Chondrocyte (in vitro differentiated cells): ENCODE measurements at places on chromosomes 1 and 21.

DNA sequence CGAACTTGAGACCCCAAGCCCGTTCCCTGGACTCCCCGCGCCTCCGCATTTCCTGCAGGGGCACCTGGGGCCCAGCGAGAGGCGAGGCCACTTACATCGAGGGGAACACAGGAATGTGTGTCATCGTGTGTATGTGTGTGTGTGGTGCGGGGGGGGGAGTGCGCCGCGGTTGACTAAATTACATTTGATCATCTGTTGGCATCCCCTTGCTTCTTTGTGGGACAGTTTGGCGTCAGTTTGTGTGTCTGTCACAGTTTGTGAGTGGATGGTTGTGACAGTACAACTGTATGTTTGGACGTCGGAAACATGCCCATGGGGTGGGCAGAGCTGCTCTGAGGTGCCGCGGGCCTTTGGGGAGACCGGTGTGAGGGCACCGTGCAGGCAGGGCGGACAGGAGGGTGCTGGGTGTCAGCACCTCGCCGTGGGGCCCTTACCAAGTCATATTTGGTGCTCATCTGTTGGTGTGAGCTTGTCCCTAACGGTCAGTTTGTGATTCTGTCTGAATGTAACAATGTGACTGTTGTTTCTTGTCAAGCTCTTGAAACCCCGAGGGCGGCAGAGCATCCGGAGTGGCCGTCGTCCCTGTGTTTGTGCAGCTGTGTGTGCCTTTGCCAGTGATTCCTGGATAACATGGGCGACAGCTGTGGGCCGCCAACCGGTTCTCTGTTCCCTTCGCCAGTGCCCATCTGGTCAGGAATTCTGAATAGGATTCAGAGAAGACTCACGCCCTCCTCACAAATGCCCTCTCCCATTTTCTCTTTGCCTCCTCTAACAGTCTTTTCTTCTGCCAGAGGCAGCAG lies 899 bp downstream of the OPRD1 start:
- no peak for DNase-seq

DNA sequence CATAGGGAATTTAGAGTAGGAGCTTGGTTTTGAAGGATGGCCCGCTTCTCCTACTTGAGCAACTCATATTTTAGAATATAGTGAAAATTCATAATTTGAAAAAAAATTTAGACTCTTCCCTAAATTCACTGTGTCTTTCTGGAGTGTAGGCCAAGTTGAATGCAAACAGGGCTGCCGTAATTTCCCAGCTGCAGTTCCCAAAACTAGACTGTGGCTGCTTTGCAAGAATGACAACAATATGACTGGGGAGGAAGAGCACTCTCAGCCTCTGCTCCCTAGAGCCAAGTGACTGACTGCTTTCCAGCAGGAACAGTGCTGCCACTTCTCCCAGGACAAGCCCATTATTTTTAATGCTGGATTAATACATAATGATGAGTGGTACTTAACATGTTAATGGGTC lies 209.0 kb downstream of the RHOU start:
- DNase-seq, result no peak

DNA sequence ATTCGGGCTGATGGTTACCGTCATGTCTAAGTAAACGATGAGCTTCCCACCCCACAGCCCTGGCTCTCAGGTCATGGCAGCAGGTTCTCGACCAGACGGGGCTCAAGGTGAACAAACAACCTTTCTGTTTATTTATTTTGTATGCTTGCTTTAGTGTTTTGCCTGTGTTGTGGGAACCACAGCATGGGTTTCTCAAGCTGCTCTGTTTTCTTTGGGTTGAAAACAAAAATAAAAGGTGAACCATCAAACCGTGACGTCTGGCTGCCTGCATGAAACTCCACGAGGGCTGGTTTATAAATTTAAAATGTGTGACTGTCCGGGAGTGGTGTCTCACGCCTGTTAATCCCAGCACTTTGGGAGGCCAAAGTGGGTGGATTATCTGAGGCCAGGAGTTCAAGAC lies 28.0 kb downstream of the TMEM51 start:
- DNase-seq, result no peak

DNA sequence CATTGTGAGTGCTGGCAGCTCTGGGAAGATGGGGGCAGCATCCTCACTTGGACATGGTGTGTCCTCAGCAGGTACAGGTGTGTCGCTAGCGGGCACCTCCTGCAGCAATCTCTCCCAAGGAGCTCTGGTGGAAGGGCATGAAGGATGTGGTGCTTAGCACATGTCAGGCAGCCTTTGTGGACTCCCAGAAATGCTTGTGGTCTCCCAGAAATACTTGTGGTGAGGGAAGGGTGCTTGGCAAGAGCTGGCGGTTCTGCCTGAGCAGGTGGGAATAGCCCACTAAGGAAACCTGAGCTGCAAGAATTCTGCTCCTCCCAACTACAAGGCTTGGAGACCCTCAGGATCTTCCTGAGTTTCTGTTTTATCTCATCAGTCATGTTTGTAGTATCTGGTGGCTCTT lies 371.6 kb downstream of the PRDM2 start:
- DNase-seq, result no peak

DNA sequence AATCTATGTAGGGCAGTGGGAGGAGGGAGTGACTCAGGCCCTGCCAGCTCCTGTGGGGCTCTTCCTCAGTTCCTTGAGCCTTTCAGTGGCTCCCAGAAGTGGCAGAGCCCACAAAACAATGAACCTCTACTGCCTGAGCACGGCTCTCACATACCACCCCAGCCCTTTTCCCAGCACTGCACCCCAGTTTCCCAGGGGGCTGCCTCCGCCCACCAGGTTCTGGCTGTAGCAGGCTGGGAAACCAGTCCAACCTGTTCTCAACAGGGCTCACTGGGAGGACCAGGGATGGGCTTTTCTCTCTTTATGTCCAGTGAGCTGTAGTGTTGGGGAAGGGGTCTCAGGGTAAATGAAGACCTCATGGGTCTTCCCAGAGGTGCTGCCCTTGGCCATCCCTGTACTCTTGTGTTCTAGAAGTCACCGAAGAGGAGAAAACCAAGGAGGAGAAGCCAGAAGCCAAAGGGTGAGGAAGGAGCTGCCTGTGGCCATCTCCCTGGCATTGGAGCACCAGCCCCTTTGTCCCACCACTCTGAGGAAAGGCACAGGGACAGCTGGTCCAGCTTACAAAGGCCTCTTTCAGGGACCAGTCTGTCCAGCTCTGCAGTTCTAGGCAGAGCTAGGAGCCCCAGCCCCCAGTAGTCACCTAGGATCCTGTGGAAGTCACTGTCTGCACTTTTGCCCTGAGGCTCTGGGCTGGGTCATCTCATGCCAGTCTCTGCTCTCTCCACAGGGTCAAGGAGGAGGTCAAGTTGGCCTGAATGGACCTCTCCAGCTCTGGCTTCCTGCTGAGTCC lies 3.5 kb downstream of the MARCKSL1 start:
- no peak for DNase-seq

GRCh38 chr1:198909973-198910372 lies 271.1 kb downstream of the PTPRC start:
- DNase-seq, result no peak

DNA sequence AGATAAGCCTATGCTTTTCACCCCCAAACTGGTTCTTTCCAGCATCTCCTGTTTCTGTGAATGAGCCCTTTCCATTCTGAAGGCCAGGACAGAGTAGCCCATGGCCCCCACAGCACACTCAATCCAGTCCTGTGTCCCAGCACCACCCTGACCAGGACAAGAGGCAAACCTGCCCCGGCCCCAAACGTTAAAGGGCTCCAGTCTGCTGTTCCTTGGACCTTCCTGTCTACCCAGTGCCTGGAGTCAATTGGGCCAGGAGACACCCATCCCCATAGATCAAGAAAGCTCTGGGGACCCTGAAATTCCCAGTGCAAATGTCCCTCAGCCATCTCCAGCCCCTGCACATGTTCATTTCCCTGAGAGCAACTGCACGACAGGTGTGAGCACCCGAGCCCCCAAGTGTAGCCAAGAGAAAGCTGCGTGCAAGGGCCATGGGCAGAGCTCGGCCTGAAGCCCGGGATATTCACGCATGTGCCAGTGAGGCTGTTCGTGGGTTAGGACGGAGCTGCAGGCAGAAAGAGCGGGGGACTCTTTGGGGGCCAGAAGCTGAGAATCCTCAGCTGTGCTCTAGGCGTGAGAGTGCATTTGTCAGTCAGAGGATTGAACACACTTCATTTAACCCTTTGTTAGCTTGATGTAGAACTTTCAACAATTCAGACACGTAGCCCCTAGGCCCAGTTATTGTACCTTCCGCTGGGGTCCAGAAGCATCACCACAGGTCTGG lies 4.2 kb upstream of the RIPK4 start:
- DNase-seq, result no peak

- no peak for DNase-seq
These were observed 38.0 kb upstream of the RGS5 start for GRCh38 chr1:163240705-163241104.

DNA sequence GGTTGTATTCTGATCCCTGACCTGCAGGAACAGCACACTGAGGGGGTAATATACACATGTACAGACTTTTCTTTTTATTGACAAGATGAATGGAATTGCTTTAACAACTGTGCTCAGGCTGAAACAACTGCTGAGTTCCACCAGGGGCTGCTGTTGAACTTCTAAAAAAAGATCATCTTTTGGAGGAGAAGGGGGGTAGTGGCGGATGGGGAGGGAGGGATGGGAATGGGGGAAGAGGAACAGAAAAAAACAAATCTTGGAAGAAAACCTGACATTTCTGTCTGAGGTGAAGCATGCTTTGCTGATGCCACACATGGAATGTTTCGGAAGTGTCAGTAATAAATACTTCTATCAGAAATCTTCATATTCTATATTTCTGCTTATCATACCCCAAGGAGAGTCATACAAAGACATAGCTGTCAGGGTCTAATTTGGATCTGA lies 75.0 kb downstream of the RWDD3 start:
- DNase-seq, result no peak

DNA sequence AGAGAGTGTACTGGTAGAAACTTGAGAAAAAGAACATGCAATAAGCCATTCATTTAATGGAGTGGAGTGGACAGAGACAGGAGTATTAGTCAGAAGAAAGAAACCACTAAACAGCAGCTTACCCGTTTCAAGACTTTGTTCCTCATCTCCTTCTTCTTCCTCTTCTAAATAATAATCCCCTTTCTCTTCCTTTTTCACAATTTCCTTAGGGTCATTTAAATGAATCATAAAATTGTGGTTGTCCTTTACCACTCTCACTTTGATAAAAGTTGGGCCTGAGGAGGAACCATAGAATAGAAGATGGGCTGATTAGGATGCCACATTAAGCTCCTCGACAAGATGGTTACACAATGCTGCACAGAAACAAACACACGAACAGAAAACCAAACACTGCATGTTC lies 109.6 kb downstream of the WDR3 start:
- DNase-seq, result no peak
